ENCODE measurements at places on chromosomes 2 and 18.
A peak's percentile ranks its signal among the peaks of the same experiment; 100 is the strongest.

GRCh38 chr2:132676999-132677398, 7.0 kb upstream of the LYPD1 start:
- DNase-seq, result no peak

- DNase-seq, result no peak
Measured at GRCh38 chr2:230784795-230785194, 72.2 kb downstream of the CAB39 start.

DNA sequence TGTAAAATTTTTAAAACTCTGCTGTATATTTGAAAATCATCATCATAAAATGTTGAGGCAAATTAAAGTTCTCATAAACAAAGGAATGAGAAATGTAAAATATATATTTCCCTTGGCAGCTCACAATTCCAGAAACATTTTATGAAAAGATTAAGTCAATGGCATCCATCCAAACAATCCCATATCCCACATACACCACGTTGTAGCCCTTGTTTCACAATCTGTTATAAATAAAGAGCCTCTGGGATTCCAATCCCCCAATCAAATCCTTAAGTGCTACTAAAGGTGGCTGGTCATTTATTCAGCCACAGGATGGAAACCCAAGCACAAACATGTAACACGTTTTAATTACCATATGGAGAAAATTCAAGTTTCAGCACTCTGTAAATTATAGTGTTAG, 51.7 kb downstream of the GFPT1 start:
- DNase-seq, result no peak

DNA sequence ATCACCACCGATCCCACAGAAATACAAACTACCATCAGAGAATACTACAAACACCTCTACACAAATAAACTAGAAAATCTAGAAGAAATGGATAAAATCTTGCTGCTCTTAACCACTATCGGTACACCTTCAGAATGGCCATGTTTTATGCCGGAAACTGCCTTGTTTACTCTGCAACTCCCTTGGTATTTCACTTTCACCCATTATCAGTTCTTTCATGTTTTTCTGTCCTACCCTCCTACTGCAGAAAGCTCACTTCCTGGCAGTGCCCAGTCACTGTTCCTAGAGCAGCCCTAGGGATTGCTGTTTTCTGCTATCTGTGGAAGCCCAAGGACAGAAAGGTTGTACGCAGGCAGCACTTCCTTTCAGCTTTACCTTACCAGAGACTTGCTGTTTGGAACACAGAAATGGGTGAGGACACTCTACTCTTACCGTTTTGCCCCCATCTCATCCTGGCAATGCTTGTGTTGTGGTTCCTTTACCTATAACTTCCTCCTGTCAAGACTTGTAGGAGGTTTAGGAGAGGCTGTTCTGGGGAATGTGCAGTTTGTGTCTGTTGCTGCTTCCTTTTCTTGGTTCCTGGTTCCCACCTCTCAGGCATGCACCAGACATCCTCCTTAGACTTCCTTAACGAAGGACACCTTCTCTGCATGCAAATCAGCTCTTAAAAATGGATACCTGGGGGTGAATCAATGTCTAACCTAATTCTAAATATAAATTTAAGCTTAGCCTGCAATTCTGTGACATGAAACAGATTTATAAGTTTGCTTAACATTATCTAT, 394.4 kb downstream of the SPAG16 start:
- no peak for DNase-seq

DNA sequence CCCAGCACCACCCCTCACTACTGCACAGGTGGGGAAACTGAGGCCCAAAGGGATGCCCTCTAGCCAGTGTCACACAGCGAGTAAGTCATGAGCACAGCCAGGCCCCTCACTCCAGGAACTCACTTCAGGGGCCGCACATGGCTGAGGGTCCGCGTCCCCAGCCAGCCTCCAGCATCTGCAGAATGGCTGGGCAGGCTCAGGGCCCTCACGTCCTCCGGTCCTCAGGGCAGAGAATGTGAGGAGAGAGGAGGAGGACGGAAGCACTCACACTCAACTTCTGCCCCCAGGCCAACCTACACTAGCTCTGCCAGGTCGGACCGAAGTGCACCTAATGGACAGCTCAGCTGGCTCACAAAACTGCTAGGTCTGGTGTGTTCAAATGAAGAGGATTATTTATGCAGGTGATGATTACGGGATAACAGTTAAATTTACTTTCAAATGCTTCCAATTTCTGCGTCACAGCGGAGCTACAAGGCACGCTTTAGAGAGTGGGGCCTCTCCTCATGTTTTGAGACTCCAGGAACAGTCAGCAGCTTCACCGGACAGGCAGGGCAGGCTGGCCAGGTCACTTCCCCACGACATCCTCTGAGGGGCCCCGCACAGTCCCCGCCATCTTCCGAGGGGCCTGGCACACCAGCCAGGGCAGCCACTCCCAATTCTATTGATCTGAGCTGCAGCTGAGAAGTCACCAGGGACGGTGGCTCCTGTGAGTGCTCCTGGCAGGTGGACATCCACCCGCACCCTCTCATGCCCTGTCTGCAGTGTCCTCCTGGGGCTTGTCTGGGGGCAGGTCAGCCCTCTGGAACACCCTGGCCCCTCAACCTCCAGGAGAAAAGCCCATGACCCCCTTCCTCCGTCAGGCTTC, 26.5 kb downstream of the KIF1A start:
- DNase-seq, result no peak

DNA sequence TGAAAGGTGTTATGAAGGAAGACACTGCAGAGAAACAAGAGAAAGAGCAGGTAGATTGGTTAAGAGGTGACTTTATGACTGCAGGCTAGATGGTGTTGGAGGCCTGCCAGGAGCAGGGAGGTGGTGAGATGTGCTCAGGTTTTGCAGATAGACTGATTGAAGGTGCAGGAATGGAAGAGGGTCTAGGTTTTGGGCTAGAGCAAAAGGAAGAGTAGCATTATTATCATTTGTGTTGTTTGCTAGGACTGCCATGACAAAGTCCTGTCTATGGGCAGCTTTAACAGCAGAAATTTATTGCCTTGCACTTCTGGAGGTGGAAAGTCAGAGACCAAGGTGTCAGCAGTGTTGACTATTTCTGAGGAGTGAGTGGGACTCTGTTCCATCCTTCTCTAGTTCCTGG, 172.9 kb upstream of the SOX11 start:
- no peak for DNase-seq

DNA sequence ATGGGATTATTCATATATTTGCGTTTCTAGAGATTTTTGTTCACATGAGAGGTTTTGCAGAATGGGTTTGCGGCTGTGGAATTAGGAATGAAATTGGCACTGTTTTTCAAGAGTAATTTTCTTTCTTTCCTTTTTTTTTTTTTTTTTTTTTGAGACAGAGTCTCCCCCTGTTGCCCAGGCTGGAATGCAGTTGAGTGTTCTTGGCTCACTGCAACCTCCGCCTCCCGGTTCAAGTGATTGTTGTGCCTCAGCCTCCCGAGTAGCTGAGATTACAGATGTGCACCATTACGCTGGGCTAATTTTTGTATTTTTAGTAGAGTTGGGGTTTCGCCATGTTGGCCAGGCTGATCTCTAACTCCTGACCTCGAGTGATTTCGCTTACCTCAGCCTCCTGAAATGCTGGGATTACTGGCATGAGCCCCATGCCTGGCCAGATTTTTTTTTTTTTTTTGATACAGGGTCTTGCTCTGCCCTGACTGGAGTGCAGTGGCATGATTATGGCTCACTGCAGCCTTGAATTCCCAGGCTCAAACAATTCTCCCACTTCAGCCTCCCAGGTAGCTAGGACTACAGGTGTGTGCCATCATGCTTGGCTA, 65.3 kb downstream of the MIB1 start:
- DNase-seq, result no peak

GRCh38 chr2:239532859-239533258, 132.0 kb upstream of the HDAC4 start:
- no peak for DNase-seq

DNA sequence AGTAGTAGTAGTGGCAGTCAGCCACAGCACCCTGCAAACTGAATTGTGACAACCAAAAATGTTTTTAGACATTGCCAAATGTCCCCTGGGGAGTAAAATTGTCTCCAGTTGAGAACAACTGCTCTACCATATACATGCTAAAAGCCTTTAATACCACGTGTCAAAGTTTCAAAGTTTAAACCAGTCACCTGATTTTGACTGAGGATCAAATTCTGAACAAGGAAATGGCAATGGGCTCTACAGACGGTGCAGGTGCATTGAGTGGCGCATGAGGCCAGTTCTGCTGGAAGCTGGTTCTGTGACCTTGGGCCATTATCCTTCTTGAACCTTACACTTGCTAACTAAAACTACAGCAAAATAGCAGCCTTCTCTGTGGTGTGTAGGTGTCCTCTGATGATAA, 85.0 kb downstream of the LIPG start:
- no peak for DNase-seq

GRCh38 chr2:119484834-119485233, 39.4 kb downstream of the SCTR start:
- DNase-seq, result no peak

GRCh38 chr2:18373664-18374063, 186.8 kb downstream of the RDH14 start:
- no peak for DNase-seq

DNA sequence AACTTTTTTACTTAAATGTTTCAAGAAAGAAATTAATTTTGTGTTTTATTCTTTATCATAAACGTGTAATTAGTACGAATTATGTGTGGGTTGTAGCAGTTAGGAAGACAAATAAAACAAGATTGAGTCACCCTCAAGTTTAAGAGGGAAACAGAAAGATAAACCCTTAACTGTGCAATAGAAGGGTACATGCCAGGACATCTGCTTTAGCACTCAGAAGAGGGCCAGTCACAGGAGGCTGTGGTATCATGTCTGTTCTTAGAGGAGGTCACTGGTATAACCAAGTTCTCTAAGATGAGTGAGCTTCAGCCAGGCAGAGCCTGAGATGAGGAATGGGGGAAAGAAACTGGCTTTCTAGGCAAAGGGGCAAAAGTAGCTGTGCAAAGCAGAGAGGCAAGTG, 42.4 kb upstream of the GRHL1 start:
- no peak for DNase-seq

GRCh38 chr2:11681722-11682589, 12.0 kb upstream of the NTSR2 start:
- peak; percentile 69 for DNase-seq

DNA sequence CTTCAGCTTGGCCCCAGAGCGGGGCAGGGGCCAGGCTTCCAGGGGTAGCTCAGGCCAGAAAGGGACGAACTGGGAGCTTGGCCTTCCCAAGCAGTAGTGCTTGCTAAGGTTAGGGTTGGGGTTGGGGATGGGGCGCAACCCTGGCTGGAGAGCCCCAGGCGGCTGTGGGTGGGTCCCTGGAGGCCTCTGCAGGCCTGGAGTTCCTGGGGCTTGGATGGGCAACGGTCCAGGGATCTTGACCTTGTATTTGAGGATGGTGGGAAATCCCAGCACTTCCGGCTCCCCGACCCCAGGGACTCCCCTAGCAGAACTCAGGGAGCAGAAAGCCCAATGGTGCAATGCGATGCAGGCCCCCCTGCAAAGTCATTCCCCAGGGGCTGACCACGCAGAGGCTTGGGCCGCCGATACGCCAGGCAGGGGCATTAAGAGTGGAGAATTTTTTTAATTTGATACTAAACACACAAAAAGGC, 12.6 kb upstream of the MLPH start:
- no peak for DNase-seq

- DNase-seq, result no peak
Measured at GRCh38 chr2:86512034-86512433, 51.2 kb downstream of the CHMP3 start.

- no peak for DNase-seq
Measured at GRCh38 chr2:6372317-6372901, 493.3 kb downstream of the CMPK2 start.

GRCh38 chr18:36348331-36348730, 50.8 kb downstream of the FHOD3 start:
- no peak for DNase-seq

- DNase-seq, result no peak
Measured at GRCh38 chr2:213249502-213249901, 34.8 kb upstream of the SPAG16 start.

DNA sequence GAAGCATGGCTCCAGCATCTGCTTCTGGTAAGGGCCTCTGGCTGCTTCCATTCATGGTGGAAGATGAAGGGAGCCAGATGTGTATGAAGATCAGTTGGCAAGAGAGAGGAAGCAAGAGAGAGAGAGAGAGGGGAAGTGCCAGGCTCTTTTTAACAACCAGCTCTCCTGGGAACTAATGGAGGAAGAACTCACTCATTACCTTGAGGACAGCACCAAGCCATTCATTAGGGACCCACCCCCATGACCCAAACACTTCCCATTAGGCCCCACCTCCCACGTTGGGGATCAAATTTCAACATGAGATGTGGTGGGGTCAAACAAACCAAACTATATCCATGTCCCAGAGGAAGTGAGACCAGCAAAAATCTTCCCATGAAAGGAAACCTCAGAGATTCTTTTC, 124.8 kb upstream of the SIX2 start:
- no peak for DNase-seq

DNA sequence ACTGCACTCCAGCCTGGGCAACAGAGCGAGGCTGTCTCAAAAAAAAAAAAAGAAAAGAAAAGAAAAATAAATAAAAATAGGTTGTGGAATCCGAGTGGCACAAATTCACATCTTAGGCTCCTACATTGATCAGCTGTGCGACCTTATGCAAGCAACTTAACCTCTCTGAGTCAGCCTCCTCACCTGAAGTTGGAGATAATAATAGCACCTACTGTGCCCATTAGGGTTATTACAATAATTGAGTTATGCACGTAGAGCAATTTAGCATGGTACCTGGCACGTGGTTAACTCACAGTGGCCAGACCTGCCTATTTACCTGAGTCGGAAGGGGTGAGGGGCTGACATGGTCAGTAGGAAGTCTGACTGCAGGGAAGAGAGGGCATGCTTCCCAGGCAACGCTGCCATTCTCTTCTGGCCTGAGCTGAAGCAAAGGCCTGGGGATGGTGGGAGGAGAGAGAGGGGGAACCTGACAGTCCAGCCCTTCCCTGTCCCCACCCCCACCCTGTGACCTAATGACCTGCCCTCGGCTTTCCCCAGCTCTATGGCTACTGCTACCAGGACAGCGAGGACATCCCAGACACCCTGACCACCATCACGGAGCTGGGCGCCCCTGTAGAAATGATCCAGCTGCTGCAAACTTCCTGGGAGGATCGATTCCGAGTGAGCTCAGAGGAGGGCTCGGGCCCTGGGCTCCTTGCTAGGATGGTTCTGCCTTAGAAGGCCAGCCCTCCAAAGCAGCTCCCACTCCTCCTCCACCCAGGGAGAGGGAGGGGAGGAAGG, 5.1 kb downstream of the PKDCC start:
- DNase-seq, result no peak

DNA sequence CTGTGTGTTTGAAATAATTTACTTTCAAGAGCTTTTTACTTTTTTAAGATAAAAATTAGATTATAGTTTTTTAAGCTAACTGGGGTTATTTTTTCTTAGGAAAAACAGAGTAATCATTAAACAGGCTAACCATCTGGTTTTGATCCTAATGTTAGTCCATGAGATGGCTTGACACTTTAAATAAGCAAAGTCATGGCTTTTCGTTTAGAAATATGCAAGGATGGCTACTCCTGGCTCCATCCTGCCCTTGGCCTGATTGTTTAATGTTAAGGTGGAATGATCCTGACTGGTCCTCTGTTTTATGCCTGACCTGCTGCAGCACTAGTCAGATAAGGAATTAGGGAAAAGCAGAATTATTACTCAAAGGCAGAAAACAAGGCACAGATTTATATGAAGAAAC, 39.7 kb upstream of the PNPT1 start:
- no peak for DNase-seq

All from activated CD4-positive, alpha-beta T cell treated with anti-CD3 and anti-CD28 coated beads, Interleukin-2, amount 50 U/mL, for 48 hours (primary cell).